Fibroblast of villous mesenchyme (primary cell): ENCODE measurements at places on chromosomes 12 and 14.

DNA sequence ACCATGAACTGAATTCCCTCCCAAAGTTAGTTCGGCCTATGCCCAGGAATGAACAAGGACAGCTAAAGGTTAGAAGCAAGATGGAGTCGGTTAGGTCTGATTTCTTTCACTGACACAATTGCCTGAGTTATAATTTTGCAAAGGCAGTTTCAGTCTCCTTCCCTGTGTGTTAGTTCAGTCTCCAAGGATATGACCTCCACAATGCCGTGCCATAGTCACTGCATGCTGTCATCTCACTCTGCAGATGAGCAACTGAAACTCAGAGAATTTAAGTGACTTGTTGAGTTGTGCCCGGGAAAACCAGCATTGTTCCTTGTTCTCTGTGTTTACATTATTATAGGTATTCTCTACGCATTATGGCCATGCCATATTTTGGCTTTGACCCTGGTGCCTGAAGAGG is 10.1 kb upstream of the SERPINA1 start:
- no peak for DNase-seq

DNA sequence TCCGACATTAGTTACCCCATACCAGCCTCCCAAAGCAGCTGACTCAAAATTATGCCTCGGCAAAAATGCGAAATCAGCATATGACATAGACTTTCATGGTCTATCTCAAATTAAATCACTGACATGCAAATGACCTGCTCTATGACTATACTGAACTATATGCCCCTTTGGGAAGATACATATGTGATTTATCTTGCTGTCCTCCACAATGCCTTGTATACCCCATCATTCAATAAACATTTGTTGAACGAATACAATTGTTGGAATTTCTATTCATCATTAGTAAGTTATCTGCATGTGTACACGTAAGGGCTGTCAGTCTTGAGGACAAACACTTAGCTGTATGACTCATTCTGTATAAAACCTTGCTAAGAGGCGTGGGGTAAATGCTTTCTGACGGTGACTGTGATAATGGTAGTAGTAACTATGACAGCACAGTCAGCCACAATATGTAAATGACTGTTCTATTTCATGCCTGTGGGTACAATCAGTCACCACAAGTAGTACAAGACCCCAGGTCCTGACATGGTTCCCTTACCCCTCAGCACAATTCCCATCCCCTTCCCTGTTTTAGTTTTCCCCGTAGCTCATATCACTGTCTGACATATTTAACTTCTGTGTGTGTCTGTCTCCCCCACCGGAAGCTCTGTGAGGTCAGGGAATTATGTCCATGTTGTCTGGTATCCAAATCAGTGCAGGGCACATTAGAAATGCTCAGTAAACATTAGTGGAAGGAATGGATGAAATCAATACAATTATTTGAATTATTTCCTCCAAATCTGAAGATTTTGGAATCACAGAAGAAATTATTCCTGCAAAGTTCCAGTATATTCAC is 42.8 kb downstream of the STXBP6 start:
- DNase-seq, result peak; percentile 79

- peak; percentile 27 for DNase-seq
Observed at GRCh38 chr14:37411079-37411735, 183.8 kb downstream of the FOXA1 start.

GRCh38 chr12:18794000-18794399 is 56.1 kb downstream of the CAPZA3 start:
- DNase-seq, result no peak

DNA sequence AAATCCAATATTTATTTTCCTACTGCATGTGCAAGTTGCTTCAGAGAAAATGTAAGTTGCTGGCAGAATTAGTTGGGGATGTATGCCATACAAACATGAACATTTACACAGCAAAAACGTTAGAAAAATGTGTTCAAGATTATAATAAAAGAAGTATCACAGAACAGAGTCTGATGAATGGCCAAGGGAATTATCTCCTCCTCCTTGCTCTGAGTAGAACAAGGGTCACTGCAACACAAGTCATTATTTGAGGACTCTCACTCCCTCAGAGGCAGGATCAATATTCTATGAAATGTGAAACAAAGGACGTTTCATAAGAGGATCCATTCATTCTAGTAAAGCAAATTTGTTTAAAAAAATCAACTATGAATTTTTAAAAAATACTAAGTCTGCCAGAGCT is 177.8 kb downstream of the PRKD1 start:
- no peak for DNase-seq
